Activated T-cell treated with anti-CD3 and anti-CD28 coated beads, Interleukin-2, amount 50 U/mL, for 1 hour (primary cell): ENCODE measurements at places on chromosomes 6 and 20.

DNA sequence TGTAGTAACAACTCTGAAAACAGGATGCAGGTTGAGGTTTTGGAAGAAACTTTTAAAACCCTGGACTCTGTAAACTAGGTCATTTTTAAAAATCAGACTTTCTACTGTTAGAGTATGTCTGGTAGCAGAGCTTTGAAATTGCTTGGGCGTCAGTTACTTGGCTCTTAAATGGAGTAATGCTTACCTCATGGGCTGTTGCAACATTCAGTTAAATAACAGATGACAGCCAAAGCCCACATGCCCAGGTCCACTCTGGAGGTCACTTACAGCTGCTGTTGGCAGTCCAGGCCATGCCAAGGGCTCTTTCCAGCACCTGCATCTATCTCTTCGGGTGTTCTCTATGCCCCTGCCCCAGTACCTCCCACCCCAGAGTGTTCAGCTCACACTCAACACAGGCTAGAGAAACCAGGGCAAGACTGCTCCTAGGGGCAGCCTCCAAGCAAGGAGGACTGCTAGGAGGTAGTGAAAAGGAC is 96.4 kb downstream of the BANF2 start:
- DNase-seq: no peak

DNA sequence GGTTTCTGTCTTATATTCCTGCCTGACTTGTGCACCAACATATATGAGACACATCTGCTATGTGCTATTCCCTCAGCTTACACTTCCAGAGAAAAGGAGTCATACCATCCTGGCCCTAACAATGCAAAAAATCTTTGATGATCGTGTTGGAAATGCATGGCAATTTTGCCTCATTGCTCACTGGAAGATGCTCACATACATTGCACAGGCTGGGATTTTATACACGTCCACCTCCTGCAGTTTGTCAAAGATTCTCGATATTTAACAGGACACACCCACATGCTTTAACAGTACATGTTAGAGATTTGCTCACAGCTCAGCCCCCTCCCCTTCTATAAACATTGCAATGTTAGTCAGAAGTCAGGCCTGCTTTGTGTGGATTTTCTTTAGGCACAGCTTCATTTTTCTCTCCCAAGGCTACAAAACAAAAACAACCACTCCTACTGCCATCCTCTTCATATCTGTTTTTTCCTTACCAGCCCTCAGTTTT is 66.1 kb downstream of the ADGB start:
- no peak for DNase-seq

DNA sequence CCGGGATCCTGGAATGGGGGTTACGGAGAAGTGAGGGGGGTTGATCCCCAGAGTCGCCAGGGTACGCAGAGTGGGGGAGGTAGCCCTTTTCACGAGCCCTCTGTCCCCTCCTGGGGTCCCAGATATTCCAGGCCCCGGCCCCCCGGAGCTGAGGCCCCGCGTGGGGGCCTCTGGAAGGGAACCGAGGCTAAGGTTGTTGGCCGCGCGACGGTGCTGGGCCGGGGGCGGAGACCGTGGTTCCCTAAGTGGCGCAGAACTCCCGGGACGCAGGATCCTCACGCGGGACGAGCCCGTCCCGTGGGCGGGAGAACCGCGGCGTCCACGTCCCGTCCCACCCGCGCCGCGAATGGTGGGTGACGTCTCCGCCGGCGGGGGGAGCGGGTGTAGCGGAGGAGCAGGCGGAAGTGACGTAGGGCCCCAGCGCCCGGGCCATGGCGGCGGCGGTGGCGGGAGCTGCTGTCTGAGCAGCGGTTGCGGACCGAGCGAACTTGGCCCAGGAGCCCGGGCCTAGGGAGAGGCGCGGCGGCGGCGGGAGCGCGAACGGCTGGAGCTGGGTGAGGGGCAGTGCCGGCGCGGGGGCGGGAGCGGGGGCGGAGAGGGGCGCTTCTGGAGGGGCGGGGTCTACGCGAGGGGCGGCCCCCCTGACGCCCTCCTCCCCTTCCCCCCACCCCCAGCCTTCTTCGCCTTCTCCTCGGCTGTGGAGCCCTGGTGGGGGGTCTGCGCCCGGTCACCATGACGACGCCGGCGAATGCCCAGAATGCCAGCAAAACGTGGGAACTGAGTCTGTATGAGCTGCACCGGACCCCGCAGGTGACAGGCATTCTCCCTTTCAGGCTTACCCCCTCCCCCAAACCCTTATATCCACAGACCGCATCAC is at the start of gene RING1:
RING1 (plus strand) TSS at position 410 of the 877 bp plus-strand sequence; CDS start at position 733, 323 bp downstream.
- DNase-seq: peak; percentile 91

GRCh38 chr6:135358251-135358821 is 139.2 kb downstream of the AHI1 start:
- DNase-seq: no peak

DNA sequence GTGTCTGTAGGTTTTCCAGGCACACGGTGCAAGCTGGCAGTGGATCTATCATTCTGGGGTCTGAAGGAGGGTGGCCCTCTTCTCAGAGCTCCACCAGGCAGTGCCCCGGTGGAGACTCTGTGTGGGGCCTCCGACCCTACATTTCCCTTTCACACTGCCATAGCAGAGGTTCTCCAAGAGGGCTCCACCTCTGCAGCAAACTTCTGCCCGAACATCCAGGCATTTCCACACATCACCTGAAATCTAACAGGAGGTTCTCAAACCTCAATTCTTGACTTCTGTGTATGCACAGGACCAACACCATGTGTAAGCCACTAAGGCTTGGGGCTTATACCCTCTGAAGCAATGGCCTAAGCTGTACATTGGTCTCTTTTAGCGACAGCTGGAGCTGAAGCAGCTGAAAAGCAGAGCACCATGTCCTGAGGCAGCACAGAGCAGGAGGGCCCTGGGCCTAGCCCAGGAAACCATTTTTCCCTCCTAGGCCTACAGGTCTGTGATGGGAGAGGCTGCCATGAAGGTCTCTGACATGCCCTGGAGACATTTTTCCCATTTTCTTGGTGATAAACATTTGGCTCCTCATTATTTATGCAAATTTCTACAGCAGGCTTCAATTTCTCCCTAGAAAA is 253.3 kb downstream of the ERMARD start:
- DNase-seq: no peak

- DNase-seq: no peak
Observed at GRCh38 chr6:155108070-155108820, 113.1 kb downstream of the TIAM2 start.

DNA sequence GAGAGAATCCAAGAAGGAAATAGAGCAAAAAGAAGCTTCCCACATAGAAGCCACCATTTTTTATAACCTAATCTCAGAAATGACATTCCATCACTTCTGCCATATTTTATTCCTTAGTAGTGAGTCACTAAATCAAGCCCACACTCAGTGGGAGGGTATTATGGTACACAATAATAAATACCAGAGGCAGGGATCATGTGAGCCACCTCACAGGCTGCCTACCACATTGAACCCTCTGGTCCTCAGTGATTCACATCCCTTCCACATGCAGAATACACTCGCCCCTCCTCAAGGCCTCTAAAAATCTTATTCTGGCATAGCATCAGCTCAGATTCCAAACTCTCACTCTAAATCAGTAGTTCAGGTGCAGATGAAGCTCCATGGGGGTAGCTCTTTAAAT is 49.4 kb downstream of the TMC2 start:
- DNase-seq: no peak

GRCh38 chr6:139184047-139184446 is 49.2 kb downstream of the HECA start:
- no peak for DNase-seq

GRCh38 chr20:20561841-20562240 is 150.6 kb downstream of the RALGAPA2 start:
- DNase-seq: no peak

DNA sequence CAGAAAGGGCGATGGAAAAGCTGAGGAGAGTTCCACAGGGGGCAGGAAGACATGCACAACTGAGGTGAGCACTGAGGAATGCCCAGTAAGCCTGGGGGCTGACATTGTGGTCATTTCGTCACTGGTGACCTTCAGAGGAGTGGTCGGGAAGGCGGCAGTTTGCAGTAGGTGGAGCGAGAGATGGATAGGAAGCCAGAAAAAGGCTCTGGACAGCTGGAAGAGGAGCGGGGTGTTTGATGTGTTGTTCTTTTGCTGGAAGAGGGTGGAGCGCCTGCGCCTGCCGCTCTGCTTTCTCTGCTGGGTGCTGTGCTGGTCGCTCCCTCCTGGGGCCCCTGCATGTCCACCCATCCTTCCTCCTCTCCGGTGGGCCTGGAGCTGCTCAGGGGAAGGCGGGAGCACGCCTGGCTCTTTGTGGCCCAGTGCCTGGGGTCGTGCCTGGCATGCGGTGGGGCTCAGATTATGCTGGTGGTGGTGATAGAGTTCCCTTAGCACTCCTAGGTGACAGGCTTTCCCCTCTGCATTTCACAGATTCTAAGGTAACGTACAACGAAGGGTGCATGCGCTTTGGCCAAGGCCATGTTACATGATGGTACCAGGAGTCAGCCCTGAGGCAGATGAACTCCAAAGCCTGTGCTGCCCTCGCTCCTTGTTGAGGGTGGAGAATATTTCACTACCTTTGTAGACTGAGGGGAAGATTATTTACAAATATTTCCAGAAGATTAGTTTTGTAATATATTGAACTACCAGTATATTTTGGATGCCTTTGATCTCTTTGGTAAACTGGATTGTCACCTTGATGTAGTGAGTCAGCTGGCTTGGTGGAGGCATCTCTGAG is 20.9 kb downstream of the ARID1B start:
- DNase-seq: no peak

DNA sequence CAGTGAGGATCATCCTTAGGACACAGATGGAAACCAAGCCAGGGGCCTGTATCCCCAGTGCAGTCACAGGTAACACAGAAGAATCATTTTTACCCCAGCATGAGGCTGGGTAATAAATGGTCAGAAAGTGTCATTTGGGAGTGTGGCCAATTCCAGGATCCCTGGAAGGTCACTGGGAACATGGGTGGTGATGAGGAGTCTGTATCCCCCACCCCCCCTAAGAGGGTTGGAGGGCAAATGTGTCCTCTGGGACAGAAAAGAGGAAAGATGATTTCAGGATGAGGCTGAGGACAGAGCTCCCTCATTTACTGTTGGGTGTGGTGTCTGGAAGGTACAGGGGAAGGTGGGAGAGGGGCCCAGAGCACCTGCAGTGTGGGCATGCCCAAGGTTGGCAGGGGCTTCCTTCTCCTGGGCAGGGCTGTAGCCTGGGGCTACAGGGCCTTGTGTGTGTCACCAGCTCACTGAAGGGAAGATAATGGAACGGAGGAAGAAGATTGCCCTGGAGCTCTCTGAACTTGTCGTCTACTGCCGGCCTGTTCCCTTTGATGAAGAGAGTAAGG is 34.5 kb downstream of the PLCG1 start:
- DNase-seq: peak; percentile 13

DNA sequence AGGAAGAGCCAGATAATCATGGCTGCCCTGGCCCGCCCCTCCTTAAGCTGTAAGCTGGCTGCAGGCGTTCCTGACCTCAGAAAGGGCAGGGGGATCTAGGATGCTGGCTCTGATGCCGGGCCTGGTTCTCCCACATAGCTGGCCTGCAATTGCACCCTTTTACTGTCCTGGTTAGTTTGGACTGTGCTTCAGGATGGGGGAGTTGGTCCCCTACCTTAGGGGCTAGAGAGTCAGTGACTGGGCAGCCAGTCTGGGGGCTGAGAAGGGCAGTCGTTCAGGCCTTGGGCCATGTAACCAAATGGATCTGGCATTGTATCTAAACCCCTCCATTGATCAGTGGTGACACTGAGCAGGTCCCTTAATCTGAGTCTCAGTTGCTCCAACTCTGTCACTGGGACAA is 40.7 kb downstream of the TGM3 start:
- no peak for DNase-seq

DNA sequence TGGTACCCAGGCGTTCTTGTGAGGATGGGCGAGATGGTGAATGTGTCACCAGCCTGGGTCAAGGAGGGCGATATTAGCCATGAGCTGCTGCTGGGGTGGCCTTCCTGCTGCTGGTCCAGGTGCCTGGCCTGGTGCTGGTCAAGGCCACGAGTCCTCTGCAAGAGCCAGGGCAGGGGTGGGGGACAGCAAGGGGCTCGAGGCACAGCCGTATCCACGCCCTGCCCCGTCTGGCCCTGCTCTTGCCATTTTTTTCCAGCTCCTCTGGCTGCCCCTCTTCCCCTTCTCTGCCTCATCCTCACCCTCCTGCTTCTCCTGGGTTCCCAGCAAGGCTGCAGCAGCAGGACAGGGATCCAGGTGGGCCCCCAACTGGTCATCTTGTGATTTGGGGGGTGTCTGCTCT is 51.2 kb downstream of the CDH4 start:
- DNase-seq: no peak

- DNase-seq: no peak
Observed at GRCh38 chr6:6659600-6660327, 71.2 kb downstream of the LY86 start.

DNA sequence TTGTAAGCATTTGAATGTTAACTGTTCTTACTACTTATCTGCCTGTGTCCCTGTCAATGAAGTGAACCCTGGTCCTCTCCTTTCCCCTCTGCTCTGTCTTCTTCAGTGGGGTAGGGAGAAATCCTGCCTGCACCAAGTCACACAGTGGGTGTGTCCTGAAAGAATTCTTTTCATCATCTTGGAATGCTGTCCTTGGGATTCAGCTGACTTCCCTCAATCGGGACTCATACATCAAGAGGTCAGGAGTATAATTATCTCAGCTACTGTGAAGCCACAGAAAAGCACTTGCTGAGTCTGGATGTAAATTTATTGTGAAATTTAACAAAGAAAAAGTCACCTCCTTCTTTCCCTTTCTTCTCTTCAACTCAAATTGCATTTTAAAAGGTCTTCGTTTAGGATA is 328.5 kb downstream of the SOX4 start:
- DNase-seq: no peak

DNA sequence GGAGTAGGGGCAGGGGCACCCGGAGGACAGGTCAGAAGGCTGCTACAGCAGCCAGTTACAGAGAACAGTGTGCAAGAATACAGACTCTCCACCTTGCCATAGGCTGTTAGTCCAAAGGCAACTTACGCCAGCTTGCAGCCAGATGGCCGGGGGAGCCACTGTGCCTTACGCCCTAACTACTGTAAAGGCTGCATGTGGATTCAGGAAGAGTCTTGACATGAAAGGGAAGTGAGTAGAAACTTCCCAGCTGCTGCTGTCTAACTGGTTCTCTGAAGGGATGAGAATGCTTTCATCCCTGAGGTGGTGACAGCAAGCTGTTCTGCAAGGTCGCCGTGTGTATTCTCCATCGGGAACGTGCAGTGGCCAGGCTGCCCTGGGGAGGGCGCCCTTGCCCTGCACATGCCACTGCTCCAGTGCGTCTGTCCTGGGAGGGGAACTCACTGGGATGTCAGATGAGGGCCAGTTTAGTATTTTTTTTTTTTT is 46.1 kb downstream of the LYRM4 start:
- no peak for DNase-seq

GRCh38 chr20:37319151-37319671 is 26.7 kb upstream of the SRC start:
- no peak for DNase-seq
